ENCODE measurements at places on chromosomes 4 and X. TPM values are rescaled to one million over a fixed set of nuclear protein-coding genes. Genes with fewer than 3 reads are reported as not detected.

TMEM164 gene
- total RNA-seq, result 10.5 TPM

SOX3 gene
- not detected for total RNA-seq

ACOX3 gene
- total RNA-seq, result 20.5 TPM

PNMA6F gene
- total RNA-seq, result not detected

HHIP gene
- total RNA-seq, result not detected

CENPE gene
- total RNA-seq, result 42.4 TPM

DIPK2B gene
- total RNA-seq, result 0.07 TPM

EXOC1L gene
- total RNA-seq, result not detected

HTT-AS gene
- not detected for total RNA-seq

S100G gene
- not detected for total RNA-seq

SPANXB1 gene
- not detected for total RNA-seq

TEX13B gene
- not detected for total RNA-seq

PLAC1 gene
- total RNA-seq, result not detected

ATP10D gene
- 2.5 TPM for total RNA-seq

SLC30A9 gene
- total RNA-seq, result 55.8 TPM

TMPRSS11E gene
- total RNA-seq, result not detected

RIPPLY1 gene
- total RNA-seq, result not detected

GPR143 gene
- total RNA-seq, result not detected

CHIC1 gene
- 3.7 TPM for total RNA-seq

H2BW1 gene
- total RNA-seq, result not detected

SPON2 gene
- 8.5 TPM for total RNA-seq

SMR3B gene
- not detected for total RNA-seq

MGAT4D gene
- total RNA-seq, result not detected

TCEAL7 gene
- total RNA-seq, result not detected
